ENCODE measurements at places on chromosomes 3 and 15. TPM values are rescaled to one million over a fixed set of nuclear protein-coding genes. Genes with fewer than 3 reads are reported as not detected.

The ALDH1A3 gene
- total RNA-seq: 0.55 TPM

The GXYLT2 gene
- 4.0 TPM for total RNA-seq

The TTLL13 gene
- not detected for total RNA-seq

The ZKSCAN7 gene
- total RNA-seq: 1.6 TPM

The KLHDC8B gene
- total RNA-seq: 22.6 TPM

The ADAMTS17 gene
- not detected for total RNA-seq

The TMC3 gene
- not detected for total RNA-seq

The LIPH gene
- total RNA-seq: 0.63 TPM

The CCDC13 gene
- total RNA-seq: 0.32 TPM

- H3K4me1 ChIP-seq: peaks cover 52% of the 10 kb centered on the region
- peak overlapping the region; percentile 96 for H3K27ac ChIP-seq
- H3K27me3 ChIP-seq: peaks cover 4% of the 10 kb centered on the region
- peak; percentile 97 for DNase-seq
These were observed 67.2 kb downstream of the LIPC start for GRCh38 chr15:58498821-58499580.

DNA sequence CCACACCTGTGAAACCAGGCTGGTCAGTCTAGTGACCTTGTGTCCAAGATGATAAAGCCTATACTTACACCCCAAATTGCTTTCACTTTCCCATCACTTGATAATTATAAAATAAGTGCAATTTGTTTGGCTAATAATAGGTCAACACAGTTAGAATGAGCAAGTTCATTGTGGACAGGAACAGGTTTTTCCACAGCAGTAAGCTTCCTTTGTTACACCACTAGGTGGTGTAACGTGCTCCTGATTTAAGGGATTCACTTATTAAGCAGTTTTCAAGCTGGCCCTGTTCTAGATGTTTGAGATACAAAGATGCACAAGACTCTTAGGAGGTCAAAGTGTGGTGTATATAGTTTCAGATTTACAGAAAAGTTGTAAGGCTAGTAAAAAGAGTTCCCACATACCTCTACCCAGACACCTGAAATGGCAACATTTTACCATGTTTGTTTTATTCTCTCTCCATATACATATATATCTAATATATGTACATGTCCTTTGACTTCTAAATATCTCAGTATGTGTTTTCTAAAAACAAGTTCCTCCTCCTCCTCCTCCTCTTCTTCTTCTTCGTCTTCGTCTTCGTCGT is 6.8 kb upstream of the MFSD1 start:
- no peaks in the 10 kb centered on the region for H3K27me3 ChIP-seq
- no peaks in the 10 kb centered on the region for H3K36me3 ChIP-seq
- H3K4me1 ChIP-seq: peaks cover 32% of the 10 kb centered on the region

DNA sequence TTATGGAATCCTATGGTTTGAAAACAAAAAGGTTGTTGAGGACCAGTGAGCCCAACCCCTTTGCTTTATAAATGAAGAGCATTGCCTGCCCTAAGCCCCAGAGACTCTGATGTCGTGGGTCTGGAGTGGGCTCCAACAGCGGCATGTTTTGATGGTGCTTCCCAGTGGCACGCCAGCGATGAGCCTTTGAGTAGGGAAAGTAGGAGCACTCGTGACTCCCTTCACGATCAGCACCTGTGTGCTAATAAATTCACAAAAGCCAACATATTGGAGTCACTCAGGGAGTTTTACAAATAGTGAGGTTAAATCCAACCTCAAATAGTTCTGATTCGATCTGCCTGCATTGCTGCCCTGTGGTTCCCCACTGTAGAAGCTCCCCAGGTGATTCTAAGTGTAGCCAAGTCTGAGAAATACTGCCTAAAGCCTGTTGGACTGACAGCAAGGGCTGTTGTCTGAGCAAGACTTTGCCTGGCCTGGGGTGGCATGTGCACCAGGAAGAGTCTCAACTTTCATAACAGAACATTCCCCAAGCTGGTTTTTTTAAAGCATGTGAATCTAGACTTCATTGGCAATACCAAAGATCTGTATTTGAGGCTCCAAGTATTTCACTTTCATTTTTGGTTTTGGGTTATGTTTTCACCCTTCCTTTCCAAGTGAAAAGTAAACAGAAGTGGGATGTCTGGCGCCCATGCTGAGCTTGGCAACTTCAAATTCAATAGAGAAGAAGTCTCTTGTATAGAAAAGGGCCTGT is 9.9 kb downstream of the CCR5 start:
- no peak overlapping the region for H3K27ac ChIP-seq
- no peaks in the 10 kb centered on the region for H3K36me3 ChIP-seq
- peak overlapping the region; percentile 43 for H3K4me3 ChIP-seq
- peaks cover 14% of the 10 kb centered on the region for H3K27me3 ChIP-seq

GRCh38 chr3:116663161-116664110 is 46.1 kb upstream of the TUSC7 start:
- H3K27me3 ChIP-seq: no peaks in the 10 kb centered on the region
- H3K27ac ChIP-seq: no peak overlapping the region
- H3K4me3 ChIP-seq: no peak overlapping the region
- no peaks in the 10 kb centered on the region for H3K4me1 ChIP-seq
- no peaks in the 10 kb centered on the region for H3K36me3 ChIP-seq

DNA sequence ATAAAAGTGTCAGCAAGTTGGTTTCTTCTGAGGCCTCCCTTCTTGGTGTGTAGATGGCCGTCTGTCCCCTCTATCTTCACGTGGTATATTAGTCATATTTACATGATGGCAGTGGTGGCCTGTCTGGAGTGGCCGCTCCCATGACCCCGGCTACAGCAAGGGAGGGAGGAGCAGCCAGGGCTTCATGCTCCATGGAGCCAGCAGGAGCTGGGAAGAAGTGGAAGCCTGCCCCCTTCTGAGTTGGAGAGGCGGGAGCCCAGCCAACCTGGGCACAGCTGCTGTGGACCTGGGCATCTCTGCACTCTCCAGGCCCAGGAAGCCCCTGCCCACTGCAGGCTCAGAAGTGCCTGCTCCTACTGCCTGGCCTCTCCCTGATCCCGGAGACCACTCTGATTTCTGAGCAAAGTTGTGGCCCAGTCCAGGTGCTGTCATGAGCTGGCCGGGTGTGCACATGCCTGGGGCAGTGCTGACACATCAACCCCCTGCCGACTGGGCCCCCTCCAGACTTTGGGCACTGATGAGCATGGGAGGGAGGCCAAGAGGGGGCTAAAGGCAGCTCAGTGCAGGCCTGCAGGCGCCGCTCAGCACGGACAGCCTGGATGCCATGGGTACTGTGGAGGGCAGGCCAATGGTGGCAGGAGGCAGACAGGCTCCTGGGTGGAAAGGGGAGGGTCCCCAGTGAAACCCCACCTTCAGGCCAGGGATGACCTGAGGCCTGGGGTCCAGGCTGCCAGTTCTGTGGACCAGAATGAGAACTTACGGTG is 84.8 kb downstream of the SERPINI1 start:
- no peak for DNase-seq
- no peak overlapping the region for H3K4me3 ChIP-seq
- H3K27ac ChIP-seq: no peak overlapping the region
- H3K4me1 ChIP-seq: no peaks in the 10 kb centered on the region
- H3K36me3 ChIP-seq: no peaks in the 10 kb centered on the region

GRCh38 chr3:177538750-177539730 is 341.8 kb upstream of the TBL1XR1 start:
- no peak overlapping the region for H3K27ac ChIP-seq
- H3K4me3 ChIP-seq: no peak overlapping the region

DNA sequence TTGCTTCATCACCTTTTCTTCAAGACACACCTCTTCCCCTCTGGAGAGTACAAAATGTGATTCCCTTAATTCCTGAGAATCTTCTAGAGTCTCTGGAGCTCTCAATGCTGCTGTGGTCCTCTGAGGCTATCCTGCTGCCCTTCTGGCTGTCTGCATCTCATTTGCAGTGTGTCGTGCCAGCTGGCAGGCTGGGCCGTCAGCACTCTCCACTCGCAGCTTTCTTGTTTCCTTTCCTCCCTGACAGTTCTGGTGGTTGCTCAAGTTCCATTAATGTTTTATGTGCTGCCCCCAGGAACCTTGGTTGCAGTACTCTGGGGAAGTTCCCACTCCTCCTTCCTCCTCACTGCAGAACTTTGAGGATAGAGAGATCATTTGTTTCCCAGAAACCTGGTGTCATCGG is 210.8 kb upstream of the ROPN1 start:
- H3K27me3 ChIP-seq: peaks cover 32% of the 10 kb centered on the region
- no peaks in the 10 kb centered on the region for H3K36me3 ChIP-seq
- no peak for DNase-seq
- H3K4me1 ChIP-seq: no peaks in the 10 kb centered on the region

- DNase-seq: no peak
- H3K4me1 ChIP-seq: no peaks in the 10 kb centered on the region
- peaks cover 15% of the 10 kb centered on the region for H3K27me3 ChIP-seq
- no peak overlapping the region for H3K4me3 ChIP-seq
These were observed 42.9 kb downstream of the EAF1 start for GRCh38 chr3:15470261-15470660.

GRCh38 chr15:70328679-70329115 is 231.0 kb upstream of the TLE3 start:
- DNase-seq: no peak
- H3K36me3 ChIP-seq: peaks cover 2% of the 10 kb centered on the region
- H3K27me3 ChIP-seq: peaks cover 6% of the 10 kb centered on the region
- H3K27ac ChIP-seq: peak overlapping the region; percentile 50
- H3K4me3 ChIP-seq: peak overlapping the region; percentile 43
- peaks cover 40% of the 10 kb centered on the region for H3K4me1 ChIP-seq

DNA sequence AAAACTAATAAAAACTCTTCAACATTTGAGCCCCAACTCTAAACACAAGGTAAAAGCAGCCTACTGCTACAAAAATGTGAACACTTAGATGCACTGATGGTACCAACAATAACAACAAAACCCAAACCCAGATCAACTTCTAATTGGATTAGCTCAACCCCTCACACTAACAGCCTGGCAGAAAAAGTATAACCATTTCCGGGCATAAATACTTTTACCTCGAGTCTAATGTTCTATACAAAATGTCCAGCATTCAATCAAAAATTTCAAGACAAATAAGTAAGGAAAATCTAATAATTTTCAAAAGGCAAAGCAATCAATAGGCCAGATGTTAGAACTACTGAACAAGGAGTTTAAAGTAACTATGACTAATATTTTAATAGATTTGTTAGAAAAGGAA is 303.3 kb downstream of the ARRDC4 start:
- DNase-seq: no peak
- H3K36me3 ChIP-seq: no peaks in the 10 kb centered on the region
- H3K4me1 ChIP-seq: no peaks in the 10 kb centered on the region
- no peak overlapping the region for H3K4me3 ChIP-seq
- no peaks in the 10 kb centered on the region for H3K27me3 ChIP-seq

GRCh38 chr3:72418244-72418643 is 430.0 kb downstream of the SHQ1 start:
- H3K4me3 ChIP-seq: peak overlapping the region; percentile 41
- peaks cover 14% of the 10 kb centered on the region for H3K36me3 ChIP-seq
- H3K27ac ChIP-seq: no peak overlapping the region
- no peaks in the 10 kb centered on the region for H3K27me3 ChIP-seq
- no peak for DNase-seq

DNA sequence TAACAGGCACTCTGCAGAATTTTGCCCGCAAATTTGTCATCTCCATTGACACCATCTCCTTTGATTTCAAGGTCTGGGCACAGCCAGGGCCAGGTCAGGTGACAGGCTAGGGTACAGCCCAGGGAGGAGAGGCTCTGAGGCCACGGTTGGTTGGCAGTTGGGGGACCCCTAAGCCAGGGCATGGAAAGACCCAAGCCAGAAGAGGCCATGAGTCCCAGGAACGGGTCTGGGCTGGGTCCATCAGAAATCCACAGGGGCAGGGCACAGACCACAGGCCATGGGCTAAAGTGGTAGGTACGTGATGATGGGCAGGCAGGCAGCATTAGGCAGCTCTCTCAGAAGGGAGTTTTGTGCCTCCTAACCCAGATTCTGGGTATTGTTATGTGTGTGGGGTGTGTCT is 45.8 kb downstream of the SEMA3G start:
- peaks cover 10% of the 10 kb centered on the region for H3K36me3 ChIP-seq
- H3K4me1 ChIP-seq: no peaks in the 10 kb centered on the region
- H3K4me3 ChIP-seq: no peak overlapping the region
- no peak overlapping the region for H3K27ac ChIP-seq

DNA sequence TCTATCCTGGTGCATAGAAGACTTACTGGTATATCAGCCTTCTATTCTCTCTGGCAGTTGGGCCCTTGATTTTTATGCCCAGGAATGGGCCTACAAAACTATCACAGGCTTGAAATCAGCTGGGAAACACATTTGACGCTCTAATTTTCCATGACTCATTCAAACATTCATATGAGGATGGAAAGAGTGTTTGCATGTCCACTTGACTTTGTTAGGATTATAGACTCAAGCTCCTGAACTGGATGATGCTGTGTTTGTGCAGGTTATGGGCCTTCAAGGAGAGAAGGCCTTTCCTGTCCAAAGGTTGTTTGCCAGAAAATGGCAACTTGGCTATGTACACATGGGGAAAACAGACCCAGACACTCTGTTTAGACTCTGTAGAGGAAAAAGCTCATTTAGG is 219.9 kb downstream of the GAP43 start:
- peaks cover 8% of the 10 kb centered on the region for H3K27me3 ChIP-seq
- no peak overlapping the region for H3K4me3 ChIP-seq
- H3K27ac ChIP-seq: no peak overlapping the region
- no peaks in the 10 kb centered on the region for H3K36me3 ChIP-seq
- no peaks in the 10 kb centered on the region for H3K4me1 ChIP-seq
